ENCODE measurements at places on chromosomes 1 and 21. TPM values are rescaled to one million over a fixed set of nuclear protein-coding genes. Genes with fewer than 3 reads are reported as not detected.

DNA sequence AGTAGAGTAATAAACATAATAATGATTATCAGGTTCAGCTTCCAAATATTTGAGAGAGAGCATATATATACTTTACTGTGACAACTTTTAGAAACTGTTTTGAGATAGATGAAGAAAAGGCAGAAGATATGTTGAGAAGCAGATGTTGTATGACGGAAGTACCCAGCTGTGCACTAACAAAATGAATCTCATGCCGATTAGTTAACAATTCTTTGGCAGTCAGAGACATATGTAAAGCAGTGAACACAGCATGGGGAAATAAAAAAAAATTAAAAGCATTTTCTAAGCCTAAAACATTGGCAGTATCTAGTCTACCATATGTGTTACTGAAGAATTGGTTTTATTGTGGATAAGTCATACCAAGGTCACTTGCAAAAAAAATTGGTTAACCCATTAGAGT, 51.8 kb downstream of the MAGI3 start:
- DNase-seq, result no peak

DNA sequence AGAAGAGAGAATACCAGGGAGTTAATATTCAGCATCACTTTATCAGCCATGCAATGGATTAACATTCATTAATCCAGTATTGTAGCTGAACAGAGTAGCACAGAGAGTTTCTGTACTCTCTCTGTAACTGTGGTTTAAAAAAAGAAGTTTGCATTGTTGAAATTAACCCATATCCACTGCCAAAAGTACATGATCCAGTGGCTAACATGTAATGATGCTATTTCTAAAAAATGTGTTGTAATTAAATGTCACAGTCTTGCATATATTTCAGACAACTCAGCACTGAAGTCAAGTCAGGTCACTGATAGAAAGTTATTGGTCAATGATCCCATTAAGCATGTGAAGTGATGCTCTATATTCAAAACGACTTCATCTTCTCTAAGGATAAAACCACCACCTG, 141.3 kb downstream of the NRIP1 start:
- peak; percentile 40 for DNase-seq

DNA sequence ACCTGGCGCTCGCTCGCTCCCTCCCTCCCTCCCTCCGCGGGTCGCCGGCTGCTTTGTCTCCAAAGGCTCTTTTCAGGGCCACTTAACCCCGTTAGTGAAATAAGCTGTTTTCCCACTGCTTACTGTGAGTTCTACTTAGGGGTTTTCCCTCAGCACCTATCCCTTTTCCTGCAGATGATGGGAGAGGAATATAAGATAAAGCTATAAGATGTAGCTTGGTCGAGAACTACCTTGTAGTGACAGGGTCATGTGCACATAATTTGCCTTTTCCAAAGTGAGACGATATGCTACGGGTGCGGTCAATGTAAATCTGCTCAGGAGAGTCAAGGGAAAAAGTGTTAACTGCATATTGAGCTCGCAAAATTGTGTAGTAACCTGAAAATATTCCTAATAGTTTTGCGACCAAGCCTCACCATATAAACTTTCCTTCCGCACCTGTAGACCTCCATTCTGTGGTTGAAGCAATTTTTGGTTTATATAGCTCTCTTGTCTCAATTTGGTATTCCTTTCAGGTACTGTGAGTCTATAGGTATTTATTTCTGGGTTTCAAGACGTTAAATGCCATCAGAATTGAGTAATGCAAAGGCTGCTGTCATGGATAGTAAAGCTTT, 55.8 kb upstream of the BOLA1 start:
- no peak for DNase-seq

DNA sequence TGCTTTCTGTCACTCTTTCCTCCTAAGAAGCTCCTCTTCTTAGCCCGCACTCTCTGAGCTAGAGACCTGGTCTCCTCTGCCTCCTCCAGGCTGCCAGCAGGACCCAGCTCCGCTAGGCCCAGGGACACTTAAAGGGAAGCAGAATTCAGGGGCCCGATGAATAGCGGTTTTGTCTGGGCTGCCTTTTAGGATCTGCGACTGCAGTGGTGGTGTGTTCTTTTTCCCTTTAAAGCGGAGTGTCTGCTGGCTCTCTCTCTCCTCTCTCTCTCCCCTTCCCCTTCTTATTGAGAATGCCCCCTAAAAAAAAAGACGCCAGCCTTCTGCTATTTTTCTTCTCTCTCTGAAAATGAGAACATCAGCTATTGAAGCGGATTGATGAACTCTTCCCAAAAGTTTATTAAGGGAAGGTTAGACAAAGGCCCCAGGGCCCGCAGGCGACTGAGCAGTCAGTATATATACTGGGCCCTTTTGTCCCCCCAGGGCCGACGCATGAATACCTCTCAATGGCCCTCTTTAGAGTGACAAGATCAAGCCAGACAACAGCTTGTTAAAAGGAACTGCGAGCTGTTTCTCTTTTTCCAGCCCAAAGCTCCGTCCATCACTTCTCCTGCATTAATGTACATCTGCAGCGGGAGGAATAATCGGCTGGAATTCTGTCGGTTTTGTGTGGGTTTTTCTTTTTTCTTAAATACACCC, 27.0 kb downstream of the PAX7 start:
- no peak for DNase-seq

DNA sequence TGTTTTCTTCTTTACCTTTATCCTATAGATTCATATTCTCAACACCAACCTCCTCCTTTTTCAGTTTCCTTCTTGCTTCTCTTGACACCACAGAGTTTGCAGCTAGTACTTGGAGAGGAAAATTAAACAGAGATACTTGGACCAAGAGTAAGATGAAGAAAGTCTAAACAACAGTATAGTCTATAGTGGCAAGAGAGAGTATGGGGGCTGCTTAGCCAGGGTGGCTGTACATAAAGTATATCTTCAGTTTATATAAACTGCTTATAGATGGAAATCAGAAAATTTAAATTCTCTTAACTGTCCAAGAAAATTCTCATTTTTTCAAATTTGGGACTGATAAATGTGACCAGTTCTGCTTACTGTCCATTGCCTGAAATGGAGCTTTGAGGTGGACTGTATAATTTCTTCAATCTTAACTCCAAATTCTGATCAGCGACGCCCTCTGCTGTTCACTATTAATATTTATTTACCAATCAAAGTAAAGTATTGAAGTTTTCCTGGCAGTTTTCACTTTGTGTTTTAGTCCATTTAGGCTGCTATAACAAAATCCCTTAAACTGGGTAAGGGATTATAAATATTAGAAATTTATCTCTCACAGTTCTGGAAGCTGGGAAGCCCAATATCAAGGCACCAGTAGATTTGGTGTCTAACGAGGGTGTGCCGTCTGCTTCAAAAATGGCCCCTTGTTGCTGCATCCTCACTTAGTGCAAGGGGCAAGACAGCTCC, 14.8 kb upstream of the METTL18 start:
- DNase-seq, result peak; percentile 67

DNA sequence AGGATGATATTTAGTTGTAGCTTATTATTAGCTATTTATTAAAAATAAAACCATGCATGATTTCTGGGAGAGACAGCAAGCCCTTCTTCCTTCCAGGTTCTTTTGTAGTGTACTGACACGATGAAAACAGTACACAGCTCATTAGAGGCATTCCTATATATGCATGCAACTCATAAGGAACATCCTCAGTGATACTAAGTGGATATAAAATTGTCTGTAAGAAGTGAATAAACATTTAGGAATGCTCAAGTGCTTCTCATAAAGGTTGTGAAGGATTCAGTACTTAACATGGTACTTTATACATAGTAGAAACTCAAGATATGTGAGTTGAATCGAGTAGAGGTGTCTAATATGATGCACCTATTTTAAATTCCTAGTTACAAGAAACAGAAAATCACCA, 287.7 kb downstream of the SDCCAG8 start:
- no peak for DNase-seq

GRCh38 chr1:5815211-5815610, 177.0 kb downstream of the NPHP4 start:
- no peak for DNase-seq

DNA sequence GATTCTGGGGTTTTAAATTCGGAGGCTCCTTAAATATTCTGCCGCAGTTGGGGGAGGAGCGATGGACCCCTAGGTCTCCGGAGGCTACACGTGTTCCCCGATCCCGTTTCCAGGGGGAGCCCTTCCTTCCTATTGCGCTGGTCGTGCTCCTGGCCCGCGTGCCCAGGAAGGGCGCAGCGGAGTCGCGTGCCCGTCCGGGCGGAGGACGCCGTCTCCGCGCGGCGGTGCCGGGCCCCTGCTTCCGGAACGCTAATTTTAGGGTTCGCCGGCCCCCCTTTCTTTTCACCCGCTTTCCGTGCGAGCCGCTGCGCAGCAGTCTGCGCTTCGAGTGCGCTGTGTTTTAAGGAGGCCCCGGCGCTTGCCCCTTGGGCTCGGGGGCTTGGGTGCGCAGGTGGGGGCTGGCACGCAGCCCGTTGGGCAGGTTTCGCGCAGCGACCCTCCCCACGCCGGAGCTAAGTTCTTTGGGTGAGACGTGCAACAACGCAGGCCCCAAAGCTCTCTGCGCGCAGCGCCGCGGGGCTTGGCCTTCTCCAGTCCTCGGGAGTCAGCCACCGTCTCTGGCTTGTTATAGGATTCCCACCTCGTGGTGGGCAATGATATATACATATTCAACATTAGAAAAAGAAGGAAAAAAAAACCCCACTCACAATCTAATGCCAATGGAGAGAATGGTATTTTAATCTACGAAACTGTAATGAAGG, 43.5 kb upstream of the DNAJC6 start:
- DNase-seq, result peak; percentile 3

GRCh38 chr1:12600880-12601633, 17.0 kb downstream of the DHRS3 start:
- DNase-seq, result peak; percentile 51

DNA sequence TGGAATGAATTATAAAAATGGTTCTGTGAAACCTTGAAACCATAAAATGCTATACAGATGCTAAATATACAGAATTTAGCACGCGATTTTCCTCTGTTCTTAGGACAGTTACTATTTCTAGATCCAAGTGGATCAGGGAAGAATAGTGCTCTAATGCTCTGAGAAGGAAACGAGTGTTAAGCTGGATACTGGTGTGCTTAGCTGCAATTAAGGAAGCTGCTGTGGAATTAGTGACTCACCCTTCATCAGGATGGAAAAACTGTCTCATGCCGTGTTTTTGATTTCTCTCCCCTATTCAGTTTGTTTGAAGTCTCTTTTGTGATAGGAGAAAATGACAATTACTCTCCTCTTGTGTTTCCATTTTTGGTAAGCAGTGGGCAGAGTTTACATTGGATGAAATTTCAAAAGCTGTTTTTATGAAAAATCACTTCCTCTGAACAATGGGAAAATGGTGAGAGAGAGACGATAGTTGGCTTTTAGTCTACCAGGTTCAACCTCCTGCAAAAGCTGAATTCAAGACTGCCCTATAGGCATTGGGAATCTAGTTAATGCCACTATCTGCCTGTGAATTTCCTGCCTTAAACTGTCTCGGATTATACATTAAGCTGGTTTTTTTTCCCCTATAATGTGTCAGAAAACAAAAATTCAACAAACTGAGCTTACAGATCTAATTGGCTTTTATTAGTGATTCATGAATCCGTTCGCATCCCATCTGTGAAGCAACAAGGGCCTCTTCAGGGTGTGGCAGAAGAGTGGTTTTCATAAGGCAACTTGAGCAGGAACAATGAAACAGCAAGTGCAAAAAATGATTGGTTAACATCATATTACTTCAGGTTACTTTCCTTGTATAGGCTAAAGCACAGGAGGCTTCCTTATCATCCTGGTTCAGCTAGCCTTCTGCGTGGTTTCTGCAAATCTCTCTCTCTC, 179.8 kb downstream of the ST6GALNAC3 start:
- no peak for DNase-seq

- no peak for DNase-seq
Measured at GRCh38 chr1:234771642-234772344, 161.8 kb upstream of the IRF2BP2 start.

DNA sequence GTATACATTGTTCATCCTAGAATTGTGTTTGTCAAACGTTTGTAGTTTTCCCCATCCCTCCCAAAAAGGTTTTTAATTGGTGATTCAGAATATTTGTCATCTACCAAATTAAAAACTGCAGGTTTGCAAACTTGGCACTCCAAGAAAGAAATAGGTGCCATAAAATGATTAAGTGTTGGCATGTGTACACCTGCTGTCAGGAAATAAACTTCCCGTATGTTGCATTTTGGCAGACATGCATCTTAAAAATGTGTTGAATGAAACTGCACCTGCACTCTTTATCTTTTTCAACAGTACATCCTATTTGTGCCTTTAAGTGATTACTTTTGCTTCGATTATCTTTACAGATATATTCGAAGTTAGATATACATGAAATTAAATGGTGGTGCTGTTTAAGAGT, 7.3 kb downstream of the B3GALT2 start:
- no peak for DNase-seq

DNA sequence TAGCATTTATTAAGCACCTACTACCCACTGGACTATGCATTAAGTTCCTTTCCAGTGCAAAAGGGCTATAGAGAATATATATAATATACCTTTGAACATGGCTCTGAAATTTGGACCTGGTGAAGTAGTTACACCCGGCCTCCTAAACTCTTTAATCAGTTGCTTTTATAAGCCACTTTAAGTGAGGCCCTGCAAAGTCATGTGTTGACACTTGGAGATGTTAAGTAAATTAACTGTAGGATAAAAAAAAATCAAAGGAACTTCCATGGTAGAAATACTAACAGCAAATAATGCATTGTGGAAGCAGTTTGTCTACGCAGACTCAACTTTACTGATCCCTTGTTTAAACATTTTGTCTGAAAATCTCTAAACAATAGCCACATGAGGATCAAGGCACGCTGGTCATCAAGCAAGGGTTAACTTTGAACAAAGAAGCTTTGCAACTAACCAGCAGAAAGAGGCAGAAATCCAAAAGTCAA, 283.9 kb downstream of the VAV3 start:
- DNase-seq, result no peak

DNA sequence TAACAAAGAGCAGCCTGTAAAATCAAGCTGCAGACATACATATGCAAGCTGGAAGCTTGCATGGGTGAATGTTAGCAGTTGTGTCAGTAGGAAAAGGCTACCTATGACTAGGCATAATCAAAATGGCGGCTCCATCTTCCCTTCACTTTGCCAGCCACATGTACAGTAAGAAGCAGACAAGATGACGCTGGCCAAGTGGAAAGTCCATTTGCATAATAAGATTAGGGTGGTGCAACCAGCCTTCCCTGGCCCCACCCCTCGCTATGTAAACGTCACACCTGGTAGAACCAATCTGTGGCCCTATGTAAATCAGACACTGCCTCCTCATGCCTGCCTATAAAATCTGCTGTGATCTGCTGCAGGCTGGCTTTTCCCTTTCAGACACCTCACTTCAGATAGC, 171.9 kb upstream of the USP25 start:
- no peak for DNase-seq

GRCh38 chr1:115713906-115714305, 54.6 kb downstream of the CASQ2 start:
- no peak for DNase-seq

The ADGRL2 gene
- total RNA-seq, result 104 TPM

The DENND2D gene
- 2.9 TPM for total RNA-seq

The ELAVL4 gene
- not detected for total RNA-seq

The TTC22 gene
- not detected for total RNA-seq

The SYPL2 gene
- 1.7 TPM for total RNA-seq

The JAM2 gene
- total RNA-seq, result 3.0 TPM

The KNCN gene
- not detected for total RNA-seq

The EPHB2 gene
- 24.9 TPM for total RNA-seq

The KCNE2 gene
- not detected for total RNA-seq

The TSPAN2 gene
- 2.5 TPM for total RNA-seq

The GUCA2A gene
- not detected for total RNA-seq

The TMEM269 gene
- not detected for total RNA-seq

The RYR2 gene
- total RNA-seq, result 0.25 TPM

The ETV3L gene
- total RNA-seq, result not detected

All from fibroblast of the aortic adventitia (primary cell).